ENCODE measurements at places on chromosomes 5 and 9.

- no peak for DNase-seq
Measured at GRCh38 chr5:56386046-56386445, 152.9 kb upstream of the ANKRD55 start.

GRCh38 chr5:7396713-7397454 is 946 bp downstream of the ADCY2 start:
- DNase-seq, result no peak

DNA sequence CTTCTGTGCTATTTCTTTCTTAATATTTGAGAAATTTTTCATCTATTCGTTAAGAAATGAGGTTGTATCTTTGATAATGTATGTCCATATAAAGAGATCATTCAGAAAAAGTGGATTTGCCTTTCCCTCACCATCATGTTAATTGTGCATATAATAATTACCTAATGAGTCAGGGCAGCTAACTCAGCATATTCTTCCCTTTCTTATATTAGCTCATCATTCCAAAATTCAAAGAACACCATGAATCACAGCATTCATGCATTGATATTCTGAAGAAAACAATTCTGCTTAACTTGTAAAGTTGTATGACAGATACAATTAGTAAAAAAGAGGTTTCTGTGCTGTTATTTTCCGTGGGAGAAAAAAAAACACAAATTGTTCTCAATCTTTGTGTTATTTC is 630.6 kb downstream of the TLE1 start:
- no peak for DNase-seq

- DNase-seq, result no peak
Measured at GRCh38 chr9:124359855-124360678, 55.2 kb downstream of the PSMB7 start.

DNA sequence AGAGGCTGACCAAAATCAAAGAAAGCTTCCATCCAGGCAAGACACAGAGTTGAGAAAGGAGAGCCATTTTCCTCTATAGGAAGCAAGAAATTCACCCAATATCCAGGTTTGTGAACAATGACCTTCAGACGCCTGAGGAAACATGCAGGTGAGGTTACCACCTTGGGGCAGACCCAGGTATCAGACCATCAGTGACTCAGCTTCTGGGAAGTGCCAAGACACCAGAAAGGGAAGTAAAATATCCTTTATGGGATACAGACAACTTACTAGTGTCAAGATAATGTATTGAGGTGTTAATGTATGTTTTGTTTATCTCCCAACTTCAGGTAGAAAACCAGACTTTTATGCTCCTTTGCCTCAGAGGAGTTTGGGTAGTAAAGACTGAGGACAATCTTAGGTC is 2.2 kb upstream of the DTWD2 start:
- DNase-seq, result no peak

GRCh38 chr9:114694719-114695269 is 12.8 kb upstream of the TEX48 start:
- no peak for DNase-seq

DNA sequence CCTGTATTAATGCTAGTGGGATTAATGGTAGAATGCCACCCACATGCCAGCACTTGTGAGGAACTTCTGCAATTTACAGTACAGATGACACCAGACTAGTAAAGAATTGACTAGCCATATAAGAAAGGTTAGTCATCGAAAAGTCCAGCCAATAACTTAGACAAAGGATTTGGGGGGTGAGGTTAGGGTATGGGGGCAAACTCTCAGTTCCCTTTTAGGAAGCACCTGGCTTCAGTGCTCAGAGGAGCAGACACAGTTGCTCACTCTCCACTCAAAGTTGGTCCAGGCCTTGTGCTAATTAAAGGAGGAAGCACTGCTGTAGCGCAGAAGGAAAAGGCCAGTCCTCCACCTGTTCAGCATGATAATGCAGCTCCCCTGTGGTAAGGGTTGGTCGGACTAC is 25.2 kb downstream of the TGFBR1 start:
- no peak for DNase-seq

GRCh38 chr9:121447321-121447834 is 52.3 kb downstream of the GGTA1 start:
- DNase-seq, result no peak

DNA sequence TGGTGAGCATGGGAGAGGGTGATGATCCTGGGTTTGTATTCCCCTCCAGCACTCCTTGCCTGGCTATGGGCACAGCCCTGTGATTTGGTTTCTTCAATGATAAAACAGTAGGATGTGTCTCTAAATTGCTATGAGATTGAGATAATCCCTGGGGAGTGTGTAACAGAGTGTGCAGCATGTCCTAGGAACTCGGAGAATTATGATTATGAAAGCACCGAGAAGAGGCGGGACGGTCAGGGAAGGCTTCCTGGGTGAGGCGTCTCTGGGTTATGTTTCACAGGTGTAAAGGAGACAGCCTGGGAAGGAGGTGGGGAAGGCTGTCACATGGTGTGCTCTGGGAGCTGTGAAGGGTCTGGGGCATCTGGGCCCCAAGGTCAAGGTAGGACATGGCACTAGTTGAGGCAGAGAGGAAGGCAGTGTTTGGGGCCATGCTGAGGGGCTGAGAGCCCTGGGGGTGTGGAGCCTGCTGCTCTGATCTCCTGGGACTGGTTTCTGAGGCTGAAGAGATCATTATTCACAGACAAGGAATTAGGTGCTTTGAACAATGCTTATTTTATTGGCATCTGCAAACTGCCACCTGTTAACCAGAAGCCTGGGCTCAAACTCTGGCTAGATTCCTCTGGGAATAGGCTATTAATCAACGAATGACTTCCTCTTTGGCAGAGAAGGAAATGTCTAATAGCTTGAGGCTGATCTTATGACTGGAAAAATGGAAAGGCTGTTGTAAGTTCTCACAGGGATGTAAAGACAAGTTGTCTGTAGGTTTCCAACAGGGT is 73.8 kb upstream of the IL12B start:
- no peak for DNase-seq

GRCh38 chr5:36743891-36744772 is 132.4 kb upstream of the NIPBL start:
- DNase-seq, result peak; percentile 46

DNA sequence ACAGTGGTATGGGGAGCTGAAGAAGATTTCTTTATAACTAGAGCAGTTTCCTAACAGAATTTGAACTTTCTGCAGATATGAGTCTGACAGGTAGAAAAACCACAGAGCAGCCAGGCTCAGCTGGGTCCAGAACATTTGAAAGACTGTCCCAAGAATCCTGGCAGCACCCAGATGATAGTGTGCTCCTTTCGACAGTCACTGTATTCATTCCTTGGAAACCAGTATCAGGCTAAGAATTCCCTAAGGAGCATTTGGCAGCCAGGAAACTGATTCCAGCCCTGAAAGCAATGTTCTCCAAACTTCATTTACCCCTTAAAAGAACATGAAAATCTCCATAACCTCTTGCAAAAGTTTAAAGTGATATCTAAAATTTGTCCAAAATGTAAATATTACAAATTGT is 123.0 kb upstream of the MTAP start:
- no peak for DNase-seq

- DNase-seq, result no peak
Measured at GRCh38 chr5:109177227-109177626, 232.5 kb downstream of the PJA2 start.

DNA sequence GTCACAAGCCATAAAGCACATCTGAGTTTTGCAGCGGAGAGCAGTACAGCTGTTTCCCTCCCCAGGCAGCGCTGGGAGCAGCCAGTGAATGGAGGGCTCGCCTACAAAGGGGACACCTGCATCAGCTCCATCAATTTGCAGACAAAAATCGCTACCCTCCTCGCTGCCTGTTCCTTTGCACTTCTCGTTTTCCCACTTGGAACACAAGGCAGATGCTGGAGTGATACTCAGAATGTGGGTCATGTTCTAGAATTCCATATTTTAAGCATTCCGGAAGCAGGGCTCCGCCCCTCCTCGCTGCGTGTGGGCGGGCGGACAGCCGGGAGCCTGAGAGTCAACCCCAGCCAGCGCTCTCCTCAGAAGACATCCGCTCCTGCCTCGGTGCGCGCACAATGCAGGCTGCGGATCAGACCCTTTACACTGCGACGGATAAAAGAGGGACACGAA is 92.1 kb downstream of the LMNB1 start:
- no peak for DNase-seq

DNA sequence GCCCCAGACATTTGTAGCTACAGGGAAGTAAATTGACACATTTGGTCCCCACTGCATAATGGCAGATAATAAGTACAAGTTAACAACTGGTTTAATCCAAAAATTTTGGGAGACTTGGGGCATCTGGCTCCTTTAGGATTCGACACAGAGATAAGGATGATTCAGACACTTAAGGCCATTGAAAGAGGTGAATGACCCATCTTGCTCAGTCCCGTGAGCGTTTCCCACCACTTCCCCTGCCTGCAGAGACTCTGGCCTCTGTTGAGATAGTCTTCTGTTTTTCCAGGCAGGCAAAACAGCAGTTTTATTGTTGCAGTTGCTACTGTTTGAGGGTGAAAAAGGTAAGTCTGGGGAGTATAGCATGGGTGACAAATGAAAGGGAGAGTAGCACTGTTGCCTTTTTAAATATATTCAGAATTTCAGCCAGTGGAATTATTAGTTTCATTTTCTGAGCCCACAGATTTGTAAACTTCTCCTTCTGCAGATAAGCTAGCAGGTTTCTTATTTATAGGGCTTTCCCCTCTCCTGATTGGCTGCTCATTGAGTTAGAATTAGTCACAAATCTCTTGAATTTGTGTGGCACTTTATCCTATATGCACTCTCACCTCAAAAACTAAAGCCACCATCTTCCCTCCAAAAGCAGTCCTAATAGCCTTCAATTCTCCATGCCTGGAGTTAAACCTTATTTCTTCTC is 19.3 kb downstream of the ACO1 start:
- no peak for DNase-seq

GRCh38 chr9:136665704-136666371 is 3.1 kb downstream of the EGFL7 start:
- DNase-seq, result no peak

DNA sequence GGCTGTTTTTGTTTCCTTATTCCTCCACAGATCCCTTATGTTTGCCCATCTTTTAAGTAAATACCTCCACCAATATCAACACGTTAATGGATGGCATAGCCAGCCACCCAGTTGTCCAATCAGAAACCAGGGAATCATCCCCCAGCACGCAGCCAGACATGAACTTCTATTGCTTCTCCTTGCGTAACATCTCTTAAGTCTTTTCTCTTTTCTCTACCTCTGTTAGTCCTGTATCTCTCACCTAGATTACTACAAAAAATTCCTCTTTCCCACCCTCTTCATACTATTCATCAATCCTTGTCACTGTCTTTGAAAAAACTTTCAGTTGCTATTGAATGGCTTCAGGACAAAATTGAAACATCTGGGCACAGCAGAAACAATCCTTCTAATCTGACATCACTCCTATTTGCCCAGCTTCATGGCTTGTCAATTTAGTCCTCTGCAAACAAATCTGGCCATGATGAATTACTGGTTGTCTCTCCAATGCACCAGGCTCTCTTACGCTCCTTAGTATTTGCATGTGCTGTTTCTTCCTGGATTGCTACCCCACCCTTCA is 349.3 kb downstream of the RAB3C start:
- no peak for DNase-seq

DNA sequence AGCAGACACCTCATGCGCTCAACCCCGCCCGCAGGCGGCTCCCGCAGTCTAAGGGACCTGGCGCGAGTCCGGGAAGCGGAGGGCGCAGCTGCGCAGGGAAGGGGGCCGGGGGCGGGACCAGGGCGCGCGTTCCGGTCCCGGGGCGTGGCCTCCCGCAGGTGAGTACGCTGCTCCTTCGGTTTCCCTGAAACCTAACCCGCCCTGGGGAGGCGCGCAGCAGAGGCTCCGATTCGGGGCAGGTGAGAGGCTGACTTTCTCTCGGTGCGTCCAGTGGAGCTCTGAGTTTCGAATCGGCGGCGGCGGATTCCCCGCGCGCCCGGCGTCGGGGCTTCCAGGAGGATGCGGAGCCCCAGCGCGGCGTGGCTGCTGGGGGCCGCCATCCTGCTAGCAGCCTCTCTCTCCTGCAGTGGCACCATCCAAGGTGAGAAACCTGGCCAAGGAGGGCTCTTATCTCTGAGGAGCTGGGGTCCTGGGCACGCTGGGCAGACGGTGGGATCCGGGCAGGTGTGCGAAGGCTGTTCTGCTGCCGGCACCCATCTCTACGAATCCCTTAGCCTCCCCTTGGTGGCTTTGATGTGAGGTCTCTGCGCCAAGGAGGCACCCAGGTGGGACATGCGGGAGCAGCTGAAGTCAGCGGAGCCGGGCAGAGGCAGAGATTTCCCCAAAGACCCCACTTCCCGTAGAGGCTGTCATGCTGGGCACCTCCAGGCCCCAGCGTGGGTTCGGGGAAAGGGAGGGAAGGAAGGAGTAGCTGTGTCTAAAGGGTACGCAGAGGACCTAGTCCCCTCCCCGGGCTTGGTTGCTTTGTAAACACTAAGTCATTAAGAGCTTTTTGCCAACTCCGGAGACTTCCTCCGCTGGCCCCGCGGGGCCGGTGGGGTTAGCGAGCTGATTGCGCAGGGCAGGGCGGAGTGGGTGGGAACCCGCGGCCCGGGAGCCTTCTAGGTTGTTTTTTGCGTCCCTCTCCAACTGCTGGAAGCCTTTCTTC is at the start of gene F2RL1:
Gene F2RL1, plus strand, starts transcription at position 187 of the 988 bp plus-strand sequence. Its CDS starts 153 bp downstream, at position 340.
- DNase-seq, result no peak

GRCh38 chr9:26800322-26800721 is 92.3 kb downstream of the CAAP1 start:
- no peak for DNase-seq

- DNase-seq, result no peak
Measured at GRCh38 chr5:91499943-91500531, 116.9 kb upstream of the ARRDC3 start.

DNA sequence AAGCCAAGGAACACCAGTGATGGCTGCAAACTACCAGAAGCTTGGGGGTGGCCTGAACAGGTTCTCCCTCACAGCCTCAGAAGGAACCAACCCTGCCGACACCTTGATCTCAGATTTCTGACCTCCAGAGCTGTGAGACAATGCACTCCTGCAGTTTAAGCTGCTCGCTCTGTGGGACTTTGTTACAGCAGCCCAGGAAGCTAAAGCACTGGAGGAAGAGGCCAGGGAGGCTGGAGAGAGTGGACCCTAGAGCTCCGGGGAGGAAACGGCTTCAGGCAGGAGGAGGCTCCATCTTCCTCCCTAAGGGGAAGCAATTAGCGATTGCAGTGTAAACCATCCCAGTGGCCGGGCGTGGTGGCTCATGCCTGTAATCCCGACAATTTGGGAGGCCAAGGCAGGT is 25.1 kb downstream of the BARX1 start:
- DNase-seq, result no peak

GRCh38 chr9:84315278-84315877 is 25.2 kb downstream of the SLC28A3 start:
- DNase-seq, result peak; percentile 6

DNA sequence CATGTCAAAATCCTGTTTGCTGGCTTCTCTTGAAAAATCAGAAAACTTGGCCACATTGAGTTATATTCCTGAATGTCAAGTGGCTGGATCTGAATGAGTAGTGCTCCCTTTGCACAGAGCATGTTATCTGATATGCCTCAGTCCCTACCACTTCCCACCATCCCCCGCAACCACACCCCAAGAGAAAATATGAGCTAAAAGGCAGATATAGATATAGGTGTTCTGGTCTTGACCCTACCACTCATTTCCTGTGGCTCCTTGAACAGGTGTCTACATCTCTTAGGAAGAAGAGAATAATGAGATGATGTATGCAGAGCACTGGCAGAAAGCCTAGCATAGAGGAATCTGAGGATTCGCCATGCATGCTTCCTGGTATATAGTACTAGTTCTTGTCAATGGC is 6.6 kb upstream of the CYSTM1 start:
- DNase-seq, result no peak
